ENCODE measurements at places on chromosomes 3 and 15.

DNA sequence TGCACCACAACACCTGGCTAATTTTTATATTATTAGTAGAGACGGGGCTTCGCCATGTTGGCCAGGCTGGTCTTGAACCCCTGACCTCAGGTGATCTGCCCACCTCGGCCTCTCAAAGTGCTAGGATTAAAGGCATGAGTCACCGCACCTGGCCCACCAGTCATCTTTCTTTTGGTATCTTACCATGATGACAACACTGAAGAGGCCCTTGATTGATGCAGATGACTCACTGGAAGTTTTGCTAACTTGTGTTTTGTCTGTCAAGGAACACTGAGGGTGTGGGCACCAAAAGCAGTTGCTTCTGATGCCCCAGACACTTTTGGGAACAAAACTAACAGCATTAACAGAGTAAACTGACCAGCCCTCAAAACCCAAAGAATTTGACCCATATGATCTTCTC, 88.3 kb downstream of the MYO5A start:
- no peak for DNase-seq

GRCh38 chr15:68200016-68200861, 4.9 kb downstream of the CALML4 start:
- DNase-seq: no peak

- DNase-seq: no peak
Observed at GRCh38 chr3:71927505-71928066, 142.6 kb upstream of the PROK2 start.

DNA sequence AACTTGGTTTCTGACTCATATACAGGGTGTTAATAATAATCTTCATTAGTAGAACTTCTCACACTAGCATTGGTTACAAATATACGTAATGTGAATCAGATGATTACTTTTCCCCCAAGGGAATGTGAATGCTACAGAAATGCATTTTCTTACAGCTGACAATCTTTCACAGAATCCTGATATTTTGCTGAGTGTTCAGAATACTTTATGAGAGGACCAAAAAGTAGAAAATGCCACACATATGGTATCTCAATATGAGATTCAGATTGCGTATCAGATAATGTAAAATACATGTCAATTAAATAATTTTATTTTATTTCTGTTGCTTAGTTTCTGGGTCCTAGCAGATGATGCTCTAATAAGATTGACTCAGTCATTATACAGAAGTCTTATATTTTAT, 979.9 kb upstream of the GBE1 start:
- no peak for DNase-seq

DNA sequence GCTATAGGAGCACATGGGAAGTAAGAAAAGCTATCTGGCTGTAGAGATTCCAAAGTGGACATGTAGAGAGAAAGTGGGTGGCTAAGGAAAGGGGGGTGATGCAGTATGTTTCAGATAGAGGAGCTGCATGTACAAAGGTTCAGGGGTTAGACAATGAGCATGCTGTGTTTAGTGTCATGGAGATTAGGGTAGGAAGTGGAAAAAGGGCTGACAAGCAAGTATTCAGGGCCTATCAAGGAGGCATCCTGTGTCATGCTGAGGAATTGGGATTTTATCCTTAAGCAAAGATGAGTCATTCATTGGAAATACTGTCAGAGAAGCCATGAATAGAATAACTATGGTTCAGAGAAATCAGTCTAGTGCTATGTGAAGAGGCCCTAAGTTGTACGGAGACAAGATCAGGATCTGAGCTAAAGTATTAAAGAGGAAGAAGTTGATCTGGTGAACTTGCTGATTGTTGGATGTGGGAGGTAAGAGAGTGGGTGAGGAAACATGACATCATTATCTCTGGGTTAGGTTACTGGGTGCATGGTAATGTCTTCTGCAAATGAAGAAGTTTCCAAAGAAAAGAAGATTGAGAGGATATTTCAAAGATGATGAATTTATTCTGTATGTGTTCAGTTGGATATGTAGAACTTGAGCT, 176.7 kb upstream of the GOLIM4 start:
- no peak for DNase-seq

- no peak for DNase-seq
Observed at GRCh38 chr15:73879426-73879825, 6.1 kb downstream of the TBC1D21 start.

DNA sequence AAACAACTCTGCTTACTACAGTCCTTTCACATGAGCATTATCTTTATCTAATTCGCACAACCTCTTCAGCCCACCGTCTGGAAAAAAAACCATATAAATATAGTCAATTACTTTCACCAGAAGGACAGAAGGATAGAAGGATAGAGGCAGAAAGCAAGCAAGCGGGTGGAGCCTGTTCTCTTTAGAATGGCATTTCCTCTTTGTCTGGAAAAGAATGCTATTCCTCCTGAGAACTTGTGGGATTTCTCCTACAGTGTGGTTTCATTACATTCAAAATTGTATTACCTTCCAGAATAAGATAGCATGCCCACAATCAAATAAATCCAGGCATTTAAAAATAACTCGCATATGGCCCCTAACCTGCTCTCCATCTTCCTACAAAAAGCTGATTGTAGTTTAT, 23.1 kb downstream of the SLC30A4 start:
- no peak for DNase-seq

- DNase-seq: no peak
Observed at GRCh38 chr3:99548674-99549073, 89.7 kb upstream of the COL8A1 start.

- DNase-seq: no peak
Observed at GRCh38 chr15:59245559-59245958, 38.9 kb downstream of the LDHAL6B start.

DNA sequence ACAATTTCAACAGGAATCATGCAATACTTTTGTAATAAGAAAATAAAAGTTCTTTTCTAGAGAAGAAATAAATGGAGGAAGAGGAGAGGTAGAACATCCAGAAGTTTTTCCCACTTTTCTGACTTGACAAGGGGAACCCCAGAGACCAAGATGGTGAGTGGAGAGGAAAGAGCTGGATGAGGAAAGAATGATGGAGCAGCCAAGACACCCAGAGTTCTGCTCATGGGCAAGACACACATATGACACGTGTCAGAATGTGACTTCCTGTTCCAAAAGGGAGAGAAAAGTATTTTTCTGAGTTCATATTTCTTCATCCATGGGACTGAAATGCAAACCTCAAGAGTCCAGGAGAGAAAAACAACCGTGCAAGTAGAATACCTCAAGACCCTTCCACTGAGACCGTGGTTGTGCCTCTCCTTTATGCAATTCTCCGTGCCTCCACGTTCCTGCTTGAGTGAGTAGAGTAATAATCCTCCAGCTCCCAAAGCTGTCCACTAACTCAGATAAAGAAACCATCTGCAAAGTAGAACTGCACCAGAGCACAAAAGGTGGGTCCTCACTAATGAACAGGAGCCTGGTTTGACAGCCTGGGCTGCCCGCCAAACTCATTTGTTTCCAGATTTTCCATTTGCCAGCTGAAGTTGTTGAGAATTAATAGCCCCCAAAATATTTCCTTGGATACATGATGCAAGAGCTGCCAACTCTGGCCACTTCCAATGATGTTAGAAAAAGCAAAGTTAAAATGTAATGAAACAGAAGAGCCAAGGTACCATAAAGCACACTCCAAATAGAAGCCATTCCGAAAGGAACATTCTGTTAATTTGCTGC, 272.6 kb upstream of the IGF1R start:
- DNase-seq: no peak

GRCh38 chr3:132064114-132064513, 29.3 kb upstream of the CPNE4 start:
- DNase-seq: no peak

- DNase-seq: no peak
Observed at GRCh38 chr3:39150803-39151631, 2.4 kb downstream of the CSRNP1 start.

DNA sequence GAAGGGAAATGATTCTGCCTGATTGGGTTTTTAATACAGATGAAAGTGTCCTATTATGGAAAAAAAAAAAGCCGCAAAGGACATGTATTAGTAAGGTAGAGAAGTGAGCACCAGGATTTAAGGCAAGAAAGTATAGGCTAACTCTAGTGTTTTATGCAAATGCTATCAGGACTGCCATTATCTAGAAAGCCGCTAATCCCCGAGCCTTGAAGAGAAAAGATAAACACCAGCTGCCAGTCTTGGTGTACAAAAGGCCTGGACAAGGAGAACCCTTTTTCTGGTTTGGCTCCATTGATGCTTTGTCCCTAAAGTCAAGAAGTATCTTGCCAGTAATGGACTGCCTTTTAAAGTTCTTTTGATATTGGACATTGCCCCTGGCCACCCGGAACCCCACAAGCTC, 8.6 kb upstream of the TRIM59 start:
- no peak for DNase-seq

DNA sequence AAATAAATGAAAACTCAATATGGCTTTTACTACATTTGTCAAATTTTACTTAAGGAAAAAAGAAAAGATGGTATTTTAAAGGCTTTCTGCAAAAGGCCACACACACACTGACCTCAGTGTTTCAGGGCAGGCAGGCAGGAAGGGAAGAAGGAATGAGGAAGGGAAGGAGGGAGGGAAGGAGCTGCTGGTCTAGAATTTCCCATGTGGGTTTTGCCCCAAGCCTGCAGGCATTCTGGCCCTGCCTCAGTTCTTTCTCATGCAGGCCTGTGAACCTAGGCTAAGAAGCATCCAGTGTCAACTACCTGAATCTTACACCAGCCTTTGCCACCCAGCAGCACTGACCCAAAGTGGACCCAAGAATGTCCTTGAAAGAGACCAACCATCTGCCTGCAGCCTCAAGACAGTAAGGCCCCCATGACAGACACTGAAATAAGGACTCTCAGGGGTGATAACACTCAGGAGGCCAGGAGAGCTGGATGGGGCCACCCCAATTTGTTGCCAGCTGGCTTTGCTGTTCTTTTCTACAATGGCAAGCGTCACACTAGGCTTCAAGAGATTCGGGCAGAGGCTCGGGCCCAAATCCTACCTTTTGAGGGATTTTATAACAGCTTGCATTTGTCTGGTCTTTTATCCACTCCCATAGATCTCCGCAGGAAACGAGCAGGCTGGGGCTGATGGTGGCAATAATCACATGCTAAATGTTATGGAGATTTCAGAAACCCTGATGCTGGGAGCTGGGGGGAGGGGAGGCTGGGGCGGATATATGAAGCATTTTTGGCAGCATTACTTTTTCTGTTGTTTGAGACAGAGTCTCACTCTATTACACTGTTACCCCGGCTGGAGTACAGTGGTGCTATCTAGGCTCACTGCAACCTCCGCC, 51.4 kb downstream of the XXYLT1 start:
- no peak for DNase-seq

- DNase-seq: no peak
Observed at GRCh38 chr3:13095408-13095937, 22.2 kb upstream of the IQSEC1 start.

DNA sequence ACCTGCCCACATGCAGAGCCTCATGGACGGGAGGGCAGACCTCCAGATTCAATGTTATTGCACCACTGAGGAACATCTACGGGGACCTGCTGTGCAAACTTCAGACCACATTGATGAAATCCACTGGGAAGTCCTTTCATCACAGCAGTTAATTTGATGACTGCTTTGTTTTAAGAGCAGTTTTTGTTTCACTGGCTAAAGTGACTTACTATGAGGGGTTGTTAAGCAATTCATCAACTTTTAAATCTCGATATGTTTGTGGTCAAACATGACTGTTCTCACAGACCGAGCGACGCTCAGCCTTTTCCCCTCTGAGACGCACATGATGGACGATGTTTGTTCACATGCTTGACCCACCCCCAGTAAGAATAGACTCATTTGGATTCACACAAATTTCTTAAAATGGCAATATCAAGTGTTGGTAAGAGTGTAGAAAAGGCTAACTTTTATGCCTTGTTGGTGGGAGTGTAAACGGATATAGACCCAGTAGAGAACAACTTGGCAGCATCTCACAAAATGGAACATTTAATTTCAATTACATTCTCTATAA, 35.9 kb upstream of the IREB2 start:
- DNase-seq: no peak

GRCh38 chr15:68379058-68379758, 52.8 kb downstream of the ITGA11 start:
- no peak for DNase-seq

DNA sequence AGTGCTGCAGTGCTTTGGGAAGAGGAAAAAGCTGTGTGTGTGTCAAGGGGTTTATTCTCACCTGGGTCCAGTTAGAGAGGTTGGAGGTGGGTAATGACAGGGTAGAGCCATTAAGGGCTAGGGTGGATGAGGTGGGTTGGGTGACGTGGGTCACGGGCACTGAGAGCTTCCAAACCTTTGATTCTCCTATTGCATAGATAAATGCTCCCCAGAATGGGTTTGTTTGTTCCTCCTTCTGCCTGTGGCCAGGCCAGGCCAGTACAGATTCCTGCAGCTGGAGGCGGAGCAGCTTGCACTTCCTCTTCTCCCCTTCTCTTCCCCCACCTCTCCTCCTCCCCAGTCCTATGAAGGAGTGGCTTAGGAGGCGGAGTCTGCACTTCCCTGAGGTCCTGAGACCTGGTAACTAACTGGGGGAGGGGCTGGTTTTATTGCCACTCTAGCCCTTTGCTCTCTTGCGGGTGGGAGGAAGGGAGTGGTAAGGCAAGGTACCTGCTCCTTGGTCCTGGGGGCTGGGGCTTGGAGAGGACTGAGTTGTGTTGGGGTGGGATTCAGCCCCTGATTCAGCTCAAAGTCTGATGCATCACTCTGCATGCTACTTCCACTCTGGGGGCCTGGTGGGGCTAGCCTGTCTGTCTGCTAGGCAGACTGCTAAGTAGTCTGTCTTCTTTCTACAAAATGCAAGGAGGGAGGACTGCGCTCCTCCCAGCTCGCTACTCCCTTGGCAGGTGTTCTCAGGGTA, 3.5 kb downstream of the SPINT1 start:
- peak; percentile 72 for DNase-seq

DNA sequence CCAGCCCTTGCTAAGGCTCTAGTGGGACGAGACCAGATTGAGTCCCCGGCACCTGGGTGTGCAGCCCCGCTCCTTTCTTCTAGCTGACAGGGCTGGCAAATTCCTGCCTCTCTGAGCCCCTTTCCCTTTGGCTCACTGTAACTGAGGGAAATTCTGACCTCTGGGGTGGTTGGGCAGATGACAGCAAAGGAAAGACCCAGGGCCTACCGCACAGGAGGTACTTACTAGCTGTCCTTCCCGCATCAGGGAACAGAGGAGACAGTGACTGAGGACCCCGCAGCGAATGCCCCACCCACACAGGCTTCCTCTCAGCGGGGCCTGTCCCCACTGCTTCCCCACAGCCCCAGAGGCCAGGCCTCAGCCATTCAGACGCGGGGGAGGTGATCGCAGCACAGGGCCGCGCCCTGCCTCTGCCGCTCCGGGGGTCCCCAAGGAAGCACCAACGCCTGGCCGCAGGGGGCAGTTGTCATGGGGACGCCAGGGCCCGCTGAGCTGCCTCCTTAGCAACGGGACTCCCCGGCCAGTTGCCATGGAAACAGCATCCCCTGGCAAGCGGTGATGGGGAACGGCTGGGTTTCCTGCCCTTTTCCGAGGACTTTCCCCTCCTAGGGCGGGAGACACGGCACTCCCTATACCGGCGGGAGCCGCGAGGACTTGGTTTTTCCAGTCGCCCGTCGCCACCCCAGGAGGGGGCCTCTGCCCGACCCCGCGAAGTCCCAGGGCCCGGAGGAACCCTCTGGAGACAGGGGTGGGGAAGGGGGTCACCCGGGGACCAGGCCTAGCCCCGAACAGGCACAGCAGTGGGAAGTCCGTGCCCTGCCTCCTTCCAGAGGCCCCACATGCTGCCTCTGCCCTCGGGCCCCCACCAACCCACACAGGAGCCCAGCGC, 50.1 kb downstream of the HCN4 start:
- DNase-seq: peak; percentile 25

Measured in renal cortex interstitium (tissue), 15 donors.